ENCODE measurements at places on chromosomes 3 and 15.

DNA sequence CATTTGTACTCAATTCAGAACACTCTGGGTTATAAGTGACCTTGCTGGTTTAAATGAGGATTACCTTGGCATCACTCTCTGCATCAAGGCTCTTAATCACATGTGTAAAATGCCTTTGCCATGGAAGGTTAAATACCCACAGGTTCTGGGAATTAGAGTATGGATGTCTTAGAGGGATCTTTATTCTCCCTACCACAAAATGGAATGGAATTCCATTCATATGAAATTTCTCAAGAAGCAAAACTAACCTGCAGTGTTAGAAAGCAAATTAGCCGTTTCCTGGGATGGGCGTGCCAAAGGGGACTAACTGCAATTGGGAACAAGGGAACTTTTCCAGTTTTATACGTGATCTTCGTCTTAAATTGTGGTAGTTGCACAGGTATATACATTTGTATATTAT is 39.8 kb downstream of the TBL1XR1 start:
- DNase-seq = no peak

DNA sequence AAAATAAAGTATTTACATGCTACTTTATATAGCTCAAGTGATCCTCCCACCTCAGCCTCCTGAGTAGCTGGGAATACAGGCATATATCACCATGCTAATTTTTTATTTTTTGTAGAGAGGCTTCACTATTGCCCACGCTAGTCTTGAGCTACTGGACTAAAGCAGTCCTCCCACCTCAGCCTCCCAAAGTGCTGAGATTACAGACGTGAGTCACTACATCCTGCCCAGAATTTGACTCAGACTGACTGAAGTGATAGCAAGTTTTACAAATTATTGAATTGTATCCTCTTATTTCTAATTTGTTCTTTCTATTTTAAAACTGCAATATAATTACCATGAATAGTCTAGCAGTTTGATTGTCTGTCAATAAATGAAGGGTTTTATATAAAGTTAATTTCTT is 210.3 kb upstream of the CGNL1 start:
- DNase-seq = no peak

DNA sequence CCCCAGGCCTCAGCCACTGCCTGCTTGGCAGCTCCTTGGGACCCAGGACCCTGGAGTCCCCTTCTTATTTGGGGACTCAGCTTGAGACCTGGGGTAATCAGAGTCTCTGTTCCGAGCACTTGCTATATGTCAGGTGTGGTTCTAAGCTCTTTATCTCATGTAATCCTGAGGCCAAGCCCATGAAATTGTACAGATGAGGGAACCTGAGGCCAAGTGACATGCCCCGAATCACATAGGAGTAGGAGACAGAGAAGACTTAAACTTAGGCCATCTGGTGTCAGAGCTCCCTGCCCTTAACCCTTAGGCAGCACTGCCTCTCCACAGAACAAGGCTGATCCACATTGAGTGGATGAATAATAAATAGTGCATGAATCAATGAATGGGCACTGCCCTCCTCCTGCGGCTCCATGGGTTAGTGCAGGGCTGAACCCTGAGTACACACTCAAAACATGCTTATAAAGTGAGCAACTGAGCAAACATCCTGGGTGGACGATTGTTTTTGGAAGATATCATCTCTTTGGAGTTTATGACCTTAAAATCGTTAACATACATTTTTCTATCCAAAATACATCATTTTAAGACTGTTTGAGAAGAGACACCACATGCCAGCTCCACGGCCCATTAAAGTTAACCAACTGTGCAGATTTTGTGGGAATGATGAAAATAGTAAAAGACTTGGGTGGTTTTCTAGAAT is 33.2 kb upstream of the IQSEC1 start:
- DNase-seq = no peak

- DNase-seq = peak; percentile 27
These were observed 1.1 kb upstream of the HAPLN3 start for GRCh38 chr15:88896333-88897033.

GRCh38 chr15:39869858-39870515 is 50.1 kb downstream of the GPR176 start:
- no peak for DNase-seq

DNA sequence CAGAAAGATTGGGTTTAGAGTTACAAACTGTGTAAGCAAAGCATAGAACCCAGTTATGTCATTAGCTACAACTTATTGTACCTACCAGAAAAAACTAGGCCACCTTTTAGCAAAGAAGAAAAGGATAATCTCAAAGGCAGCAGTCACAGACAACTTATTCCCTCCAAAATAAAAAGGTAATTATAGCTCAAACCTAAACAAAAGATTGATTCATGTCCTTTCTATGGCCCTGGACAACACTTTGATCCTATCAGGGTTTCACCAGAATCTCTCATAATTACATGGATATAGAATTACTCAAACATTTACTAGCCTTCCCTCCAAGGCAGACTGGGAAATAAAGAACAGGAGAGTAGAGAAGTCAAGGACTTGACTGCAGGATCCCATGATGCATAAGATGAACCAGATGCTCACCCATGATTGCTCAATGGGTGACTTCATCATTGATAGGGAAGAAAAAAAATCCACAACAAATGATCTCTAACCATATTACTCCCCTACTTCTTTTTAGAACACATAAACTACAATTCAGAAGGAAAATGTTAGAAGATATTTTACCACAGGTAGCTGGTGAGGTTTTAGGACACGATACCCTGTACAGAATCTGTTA is 17.4 kb downstream of the DET1 start:
- no peak for DNase-seq

GRCh38 chr3:59573911-59574310 is 524.1 kb upstream of the CFAP20DC start:
- DNase-seq = no peak

- DNase-seq = no peak
These were observed 71.3 kb downstream of the TRAK1 start for GRCh38 chr3:42162462-42162861.

DNA sequence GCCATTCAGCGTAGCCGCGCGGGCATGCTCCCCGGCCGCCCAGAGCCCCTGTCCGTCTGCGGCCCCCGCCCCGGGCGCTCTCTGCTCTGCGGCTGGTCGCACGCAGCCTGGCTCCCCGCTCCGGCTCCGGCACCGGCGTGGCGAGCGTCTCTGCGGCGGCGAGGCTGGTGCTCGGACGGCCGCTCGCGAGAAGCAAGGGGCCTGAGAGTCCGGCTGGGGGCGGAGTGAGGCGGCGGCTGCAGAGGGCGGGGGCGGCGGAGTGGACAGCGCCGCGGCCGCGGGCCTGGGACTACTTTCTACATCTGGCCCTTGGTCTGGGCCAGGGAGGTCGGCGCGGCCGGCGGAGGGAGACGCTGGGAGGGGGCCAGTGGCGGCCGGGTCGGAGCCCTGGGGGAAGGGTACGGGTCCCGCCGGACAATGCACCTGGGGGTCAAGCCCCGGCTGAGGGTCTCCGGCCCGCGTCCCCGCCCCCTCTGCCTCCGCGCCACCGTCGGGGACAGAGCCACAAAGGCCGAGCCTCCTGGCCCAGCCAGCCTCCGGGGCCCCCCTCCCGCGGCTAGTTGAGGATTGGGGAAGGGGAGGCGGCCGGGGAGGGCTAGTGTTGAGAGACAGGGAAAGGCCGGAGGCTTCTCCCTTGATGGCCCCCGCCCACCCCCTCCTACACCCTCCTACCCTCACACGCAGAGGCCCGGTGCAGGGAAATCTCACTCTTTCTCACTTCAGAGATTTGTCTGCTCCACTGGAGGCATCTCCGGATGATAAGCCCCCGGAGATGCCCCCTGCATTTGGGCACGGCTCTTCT is at the start of gene PRTG:
PRTG (minus strand) TSS at position 226 of the 802 bp plus-strand sequence; CDS start at position 5, 221 bp downstream.
- DNase-seq = no peak

- DNase-seq = no peak
These were observed 70.4 kb upstream of the TTC14 start for GRCh38 chr3:180531303-180532278.

- peak; percentile 45 for DNase-seq
These were observed 24.3 kb downstream of the VIPR1 start for GRCh38 chr3:42526616-42527367.

GRCh38 chr15:78929536-78930264 is 15.1 kb downstream of the CTSH start:
- DNase-seq = no peak

DNA sequence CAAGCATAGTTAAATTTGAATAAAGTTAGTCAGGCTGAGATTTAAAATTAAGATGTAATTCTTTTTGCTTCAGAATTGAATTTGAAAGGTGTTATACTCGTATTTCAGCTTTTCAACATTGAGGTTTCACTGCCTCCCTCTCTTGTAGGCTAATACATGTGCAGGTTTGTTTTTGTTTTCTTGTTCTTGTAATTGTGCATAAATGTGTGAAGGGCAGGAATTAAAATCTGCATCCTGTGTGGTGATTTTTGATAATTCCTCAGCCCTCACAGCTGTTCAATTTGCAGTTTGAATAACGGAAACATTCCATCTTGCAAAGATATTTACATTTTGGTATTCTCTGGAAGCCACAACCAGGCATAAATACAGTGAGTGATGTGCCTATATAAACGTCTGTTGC is 24.9 kb upstream of the PLSCR1 start:
- DNase-seq = no peak

DNA sequence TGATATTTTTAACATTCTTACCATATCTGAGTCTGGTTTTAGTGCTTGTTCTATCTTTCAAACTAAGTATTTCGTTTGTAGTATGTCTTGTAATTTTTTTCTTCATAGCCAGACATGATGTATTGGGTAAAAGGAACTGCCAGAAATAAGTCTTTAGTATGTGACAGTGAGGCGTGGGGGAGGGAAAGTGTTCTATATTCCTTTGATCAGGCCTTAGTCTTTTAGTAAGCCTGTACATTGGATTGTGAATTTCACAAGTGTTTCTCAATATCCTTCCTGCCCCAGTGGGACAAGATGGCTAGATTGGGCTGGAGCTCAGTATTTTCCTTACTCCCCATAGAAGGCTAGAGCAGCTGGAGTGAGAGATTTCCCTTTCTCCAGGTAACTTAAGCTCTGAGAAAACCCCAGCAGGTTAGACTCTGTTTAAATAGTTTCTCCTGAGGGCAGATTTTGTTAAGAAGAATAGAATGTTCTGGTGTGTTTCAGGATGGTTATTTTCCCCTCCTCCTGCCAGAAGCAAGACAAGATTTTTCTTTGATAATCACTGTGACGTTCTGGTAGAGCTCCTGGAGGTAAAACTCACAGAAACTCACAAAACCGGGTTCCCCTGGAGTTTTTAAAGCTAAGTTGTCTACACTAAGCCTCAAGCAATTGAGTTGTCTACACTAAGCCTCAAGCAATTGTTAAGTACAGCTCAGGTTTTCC is 140.7 kb upstream of the ARPP21 start:
- no peak for DNase-seq

- peak; percentile 78 for DNase-seq
These were observed 103.7 kb downstream of the MYH15 start for GRCh38 chr3:108406661-108407206.

- DNase-seq = no peak
These were observed 144.1 kb upstream of the PEX5L start for GRCh38 chr3:180180795-180181194.

DNA sequence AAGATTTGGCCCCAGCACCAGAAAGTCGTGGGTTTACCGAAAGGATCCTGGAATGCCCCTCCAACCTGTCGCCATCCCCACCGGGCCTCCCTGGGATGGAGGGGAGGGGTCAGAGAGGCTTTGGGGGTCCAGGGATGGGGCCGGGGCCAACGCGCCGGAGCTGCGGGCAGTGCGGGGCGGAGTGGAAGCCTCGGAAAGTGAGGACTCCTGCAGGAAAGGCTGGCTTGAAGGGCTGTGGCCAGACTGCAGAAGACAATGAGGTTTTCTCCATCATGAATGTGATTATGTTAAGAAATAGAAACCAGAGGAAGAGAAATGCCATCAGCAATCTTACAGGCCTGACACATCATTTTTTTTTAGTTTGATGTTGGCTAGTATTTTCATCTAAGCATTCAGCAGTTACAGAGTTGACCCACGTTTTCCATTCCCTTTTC is 738 bp downstream of the YEATS2 start:
- peak; percentile 40 for DNase-seq

DNA sequence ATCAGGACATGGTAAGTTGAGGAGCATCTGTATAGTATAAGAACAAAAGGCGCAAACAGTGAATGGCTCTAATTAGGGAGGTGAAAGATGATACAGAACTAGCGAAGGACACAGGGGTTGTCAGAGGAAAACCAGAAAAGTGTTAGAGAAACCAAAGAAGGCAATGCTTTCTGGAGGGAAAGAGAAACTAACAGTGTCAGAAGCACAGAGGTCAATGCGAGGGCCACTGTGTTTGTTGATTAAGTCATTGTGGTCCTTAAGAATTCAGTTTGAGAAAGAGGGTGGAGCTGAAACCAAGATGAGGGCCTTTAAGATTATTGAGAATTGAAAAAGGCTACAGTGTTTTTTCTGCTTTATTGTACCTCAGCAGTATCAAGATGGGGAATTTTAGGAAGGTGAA is 28.8 kb downstream of the ATG7 start:
- DNase-seq = no peak

GRCh38 chr3:70006089-70006488 is 6.6 kb downstream of the SAMMSON start:
- no peak for DNase-seq

GRCh38 chr3:102183623-102184022 is 251.2 kb upstream of the ZPLD1 start:
- no peak for DNase-seq

DNA sequence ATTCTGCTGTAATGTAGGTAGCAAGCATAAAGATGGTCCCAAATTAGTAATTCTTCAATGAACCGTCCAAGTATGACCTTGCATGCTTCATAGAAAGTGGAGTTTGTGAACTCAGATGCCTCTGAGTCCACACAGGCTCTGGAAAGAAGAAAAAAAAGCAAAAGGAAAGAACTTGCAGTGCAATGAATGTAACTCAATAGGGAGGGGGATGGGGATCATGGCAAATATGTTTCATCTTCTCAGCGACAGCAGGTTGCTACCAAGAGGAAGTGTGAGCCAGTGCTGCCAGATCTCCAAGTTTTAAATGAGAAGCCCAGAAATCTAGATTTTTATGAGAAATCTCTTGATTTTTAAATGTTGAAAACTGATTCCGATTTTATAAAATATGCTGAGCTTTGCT is 50.3 kb downstream of the IL20RB start:
- no peak for DNase-seq

GRCh38 chr3:115487968-115488367 is 135.3 kb upstream of the GAP43 start:
- DNase-seq = no peak

DNA sequence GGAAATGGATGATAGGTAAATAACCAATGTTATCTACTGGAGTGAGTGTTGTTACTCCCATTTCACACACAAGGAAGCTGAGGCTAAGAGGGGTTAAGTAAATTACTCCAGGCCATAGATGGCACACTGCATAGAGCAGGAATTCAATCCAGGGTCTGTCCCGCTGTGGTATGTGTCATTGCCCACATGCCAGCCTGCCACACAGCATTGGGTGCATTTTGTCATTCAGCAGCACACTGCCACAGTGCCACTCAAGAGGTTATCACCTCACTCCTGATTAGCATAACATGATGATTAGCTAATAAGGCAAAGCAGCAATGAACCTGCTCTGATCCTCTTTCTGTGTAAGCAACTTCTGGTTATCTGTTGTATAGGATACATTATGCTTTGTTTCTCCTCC is 157.4 kb upstream of the CTNNB1 start:
- DNase-seq = no peak

- DNase-seq = no peak
These were observed 361.4 kb downstream of the PDCD6IP start for GRCh38 chr3:34159613-34160420.
